PC-9 (cell line): ENCODE measurements at places on chromosomes 1 and 21. TPM values are rescaled to one million over a fixed set of nuclear protein-coding genes. Genes with fewer than 3 reads are reported as not detected.

- no peak for DNase-seq
These were observed 61.5 kb downstream of the LACTBL1 start for GRCh38 chr1:22910986-22911651.

- DNase-seq: no peak
These were observed 16.9 kb downstream of the LRRC8C start for GRCh38 chr1:89649783-89650182.

Gene PROK1
- not detected in 2 replicates for total RNA-seq

Gene BLZF1
- total RNA-seq: 14.7 and 15.6 TPM in 2 replicates

Gene MMP23B
- 4.6 and 4.9 TPM in 2 replicates for total RNA-seq

Gene RRP15
- 24.9 and 26.1 TPM in 2 replicates for total RNA-seq

Gene HES3
- not detected in 2 replicates for total RNA-seq
